Stimulated activated CD4-positive, alpha-beta T cell treated with anti-CD3 and anti-CD28 coated beads, Interleukin-15, amount 100 ng/mL, for 1 hour (primary cell): ENCODE measurements at places on chromosomes 16 and 17.

- peak; percentile 22 for DNase-seq
Measured at GRCh38 chr17:4004517-4005295, 40.5 kb upstream of the ATP2A3 start.

DNA sequence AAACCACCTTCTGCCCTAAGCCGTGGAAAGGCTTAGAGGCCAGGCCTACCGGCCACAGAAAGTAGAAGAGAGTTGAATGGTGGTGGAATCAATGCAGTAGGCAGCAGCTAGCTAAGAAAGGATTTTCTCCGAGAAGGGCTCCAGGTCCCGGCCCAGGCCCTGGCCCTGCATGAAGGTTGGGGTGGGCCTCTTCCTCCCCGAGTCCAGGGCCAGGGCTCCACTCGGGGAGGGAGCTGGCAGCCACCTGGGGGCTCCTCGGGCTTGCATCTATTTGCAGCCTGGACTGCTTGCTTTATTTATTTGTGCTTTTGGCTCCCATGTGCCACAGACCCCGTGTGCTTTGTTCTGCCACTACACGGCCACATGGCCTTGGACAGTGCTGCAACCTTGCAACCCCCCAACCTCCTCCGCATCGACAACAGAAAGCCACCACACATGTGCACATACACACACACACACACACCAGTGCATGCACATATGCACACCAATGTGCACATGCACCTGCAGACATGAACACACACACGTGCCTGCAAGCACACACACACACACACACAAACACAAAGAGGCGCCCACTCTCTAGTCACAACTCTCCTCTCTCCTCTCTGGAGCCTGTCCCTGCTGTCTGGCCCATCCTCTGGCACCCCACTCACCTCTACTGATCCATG lies 96.4 kb upstream of the TNRC6C start:
- DNase-seq, result no peak

GRCh38 chr17:4766201-4766600 lies 5.5 kb upstream of the TM4SF5 start:
- DNase-seq, result no peak

DNA sequence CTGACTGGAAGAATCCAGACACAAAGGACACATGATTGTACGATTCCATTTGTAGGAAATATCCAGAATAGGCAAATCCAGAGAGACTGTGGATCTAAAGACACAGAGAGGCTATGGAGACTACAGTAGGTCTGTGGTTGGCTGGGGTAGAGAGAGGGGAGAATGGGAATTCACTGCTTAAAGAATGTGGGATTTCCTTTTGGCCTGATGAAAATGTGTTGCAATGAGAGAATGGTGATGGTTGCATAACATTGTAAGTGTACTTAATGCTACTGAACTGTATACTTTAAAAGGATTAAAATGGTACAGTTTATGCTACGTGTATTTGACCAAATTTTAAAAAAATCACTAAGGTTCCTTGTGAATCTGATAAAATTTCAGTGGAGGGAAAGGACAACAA lies 62.1 kb downstream of the GPRC5B start:
- DNase-seq, result no peak

GRCh38 chr17:10126276-10126615 lies 72.2 kb downstream of the GAS7 start:
- no peak for DNase-seq

- DNase-seq, result no peak
Measured at GRCh38 chr17:78766743-78767294, 15.3 kb downstream of the CYTH1 start.

- peak; percentile 52 for DNase-seq
Measured at GRCh38 chr17:43720311-43721060, 38.1 kb downstream of the SOST start.

- DNase-seq, result no peak
Measured at GRCh38 chr17:47223460-47223859, 14.3 kb downstream of the MYL4 start.

- no peak for DNase-seq
Measured at GRCh38 chr16:53626811-53627210, 76.8 kb downstream of the RPGRIP1L start.

- no peak for DNase-seq
Measured at GRCh38 chr17:40347319-40348135, 17.0 kb downstream of the GJD3 start.

DNA sequence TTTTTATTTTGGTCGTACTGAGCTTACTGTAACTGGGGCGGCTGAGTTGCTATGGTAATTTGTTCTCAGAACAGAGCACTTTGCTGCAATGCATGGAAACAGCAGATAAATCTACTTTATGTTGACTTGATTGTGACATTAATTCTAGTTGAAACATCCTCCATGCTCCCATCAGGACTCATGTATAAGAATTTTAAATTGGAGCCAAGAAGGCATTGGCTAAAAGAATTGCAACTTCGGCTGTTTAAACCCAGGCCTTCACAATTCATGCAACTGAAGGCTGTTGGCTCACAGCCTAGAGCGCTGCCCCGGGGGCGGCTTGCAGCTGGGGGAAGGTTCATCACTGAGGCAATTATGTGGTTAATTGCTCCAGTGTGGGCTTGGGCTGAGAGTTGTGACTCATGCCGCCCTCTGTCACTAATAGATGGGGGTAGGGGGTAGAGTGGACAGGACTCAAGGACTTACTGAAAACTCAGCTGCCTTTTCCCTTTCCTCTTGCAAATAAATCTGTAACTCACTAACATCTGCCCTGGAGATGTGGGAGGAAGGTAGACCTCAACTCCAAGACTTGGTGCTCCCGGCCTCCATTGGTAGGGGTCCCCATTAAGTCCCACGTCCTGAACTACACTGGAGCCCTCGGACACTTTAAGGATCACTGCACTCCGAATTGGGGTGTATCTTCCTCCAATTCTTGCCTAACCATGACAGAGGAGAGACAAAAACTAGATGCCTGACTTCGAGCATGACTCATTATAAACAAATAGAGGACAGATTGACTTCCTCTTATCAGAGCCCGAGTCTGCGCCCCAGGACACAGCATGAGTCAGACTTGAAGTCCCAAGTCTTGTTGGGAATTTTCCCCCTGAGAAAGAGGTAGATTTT lies 37.5 kb downstream of the ERCC4 start:
- no peak for DNase-seq

DNA sequence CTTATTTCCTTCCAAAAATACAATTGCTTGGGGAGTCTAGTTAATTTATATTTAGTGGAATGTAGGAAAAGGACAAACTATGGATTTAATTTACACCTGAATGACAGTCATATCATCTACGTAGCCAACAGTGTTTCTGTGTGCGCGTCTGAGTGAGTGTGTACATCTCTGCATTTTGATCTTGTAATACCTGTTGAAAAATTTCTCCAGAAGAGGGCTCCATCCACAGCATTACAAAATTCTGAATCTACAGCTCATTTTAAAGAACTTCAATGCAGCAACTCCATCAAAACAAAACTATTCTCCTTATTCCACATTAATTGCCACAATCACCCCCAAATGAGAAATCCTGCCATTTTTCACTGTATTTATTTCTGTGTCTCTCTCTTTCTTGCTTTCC lies 3.9 kb downstream of the CDH13 start:
- no peak for DNase-seq

- no peak for DNase-seq
Measured at GRCh38 chr17:64369007-64369893, 21.4 kb downstream of the PECAM1 start.

DNA sequence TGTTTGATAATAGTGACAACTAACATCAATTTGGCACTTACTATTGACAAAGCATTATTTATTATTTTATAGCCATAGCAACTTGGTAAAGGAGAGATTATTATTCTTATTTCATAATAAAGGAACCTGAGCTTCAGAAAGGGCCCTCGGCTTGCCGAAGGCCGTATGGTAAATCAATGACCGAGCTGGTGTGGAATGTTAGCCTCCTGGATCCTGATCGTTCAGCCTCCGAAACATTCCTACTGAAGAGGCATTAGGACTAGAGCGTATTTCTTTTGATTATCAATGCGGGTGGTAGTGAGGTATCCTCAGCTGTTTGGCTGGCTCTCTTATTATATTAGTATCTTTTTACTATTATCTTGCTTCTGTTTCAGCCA lies 199.3 kb upstream of the TBX2 start:
- DNase-seq, result no peak

- DNase-seq, result no peak
Measured at GRCh38 chr17:40063901-40064531, 1.3 kb downstream of the THRA start.

DNA sequence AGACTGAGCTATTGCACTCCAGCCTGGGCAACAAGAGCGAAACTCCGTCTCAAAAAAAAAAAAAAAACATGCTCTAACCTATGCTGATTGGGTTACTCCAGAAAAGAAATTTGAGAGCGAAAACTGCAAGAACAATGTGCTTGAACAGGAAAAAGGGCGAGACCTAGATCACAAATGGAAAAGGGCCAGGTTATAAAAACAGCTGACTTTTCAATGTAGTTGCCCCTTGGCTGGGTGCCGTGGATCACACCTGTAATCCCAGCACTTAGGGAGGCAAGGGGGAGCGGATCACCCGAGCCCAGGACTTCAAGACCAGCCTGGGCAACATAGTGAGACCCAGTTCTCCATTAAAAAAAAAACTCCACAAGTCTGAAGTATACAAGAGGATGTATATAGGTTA lies 48.8 kb downstream of the MRM3 start:
- DNase-seq, result no peak

- DNase-seq, result no peak
Measured at GRCh38 chr17:36829676-36830075, 107.6 kb upstream of the LHX1 start.

- no peak for DNase-seq
Measured at GRCh38 chr17:1379208-1379929, 20.7 kb downstream of the YWHAE start.

GRCh38 chr17:29905086-29905878 lies 24.7 kb downstream of the SSH2 start:
- DNase-seq, result no peak

GRCh38 chr17:34885076-34885475 lies 76.2 kb downstream of the CCT6B start:
- DNase-seq, result no peak

DNA sequence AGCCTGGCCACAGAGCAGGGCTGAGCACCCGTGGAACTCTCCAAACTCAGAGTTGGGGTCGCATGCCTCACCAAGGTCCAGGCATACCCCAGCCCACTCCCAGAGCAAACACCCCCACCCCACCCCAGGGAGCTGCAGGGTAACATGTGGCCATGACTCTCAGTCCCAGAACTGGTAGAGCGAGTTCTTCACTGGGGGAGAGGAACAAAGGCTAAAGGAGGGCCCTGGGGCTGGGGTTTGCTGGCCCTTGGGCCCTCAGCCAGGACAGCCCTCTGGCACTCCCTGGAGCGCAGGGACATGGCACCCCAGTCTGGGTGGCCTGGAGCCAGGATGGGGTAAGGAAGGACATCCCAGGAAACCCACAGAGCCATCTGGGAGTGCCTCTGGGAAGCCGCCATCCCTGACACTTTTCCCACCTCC lies 4.2 kb downstream of the HID1 start:
- DNase-seq, result no peak

DNA sequence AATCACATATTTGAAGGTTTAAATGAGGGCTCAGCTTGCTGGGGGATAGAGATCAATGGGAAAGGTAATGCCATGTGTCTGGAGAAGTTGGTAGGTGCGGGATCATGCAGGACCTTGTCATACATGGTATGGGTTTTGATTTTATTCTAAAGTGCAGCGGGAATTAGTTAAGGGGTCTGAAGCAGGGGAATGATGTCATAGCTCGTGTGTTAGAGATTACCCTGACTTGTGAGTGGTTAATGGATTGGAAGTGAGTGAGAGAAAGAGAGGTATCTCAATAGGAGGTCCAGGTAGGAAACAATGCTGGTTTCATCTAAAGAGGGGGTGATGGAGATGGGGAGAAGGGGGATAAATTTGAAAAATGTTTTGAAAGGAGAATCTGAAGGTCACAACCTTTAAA lies 280.0 kb downstream of the SHISA9 start:
- no peak for DNase-seq

GRCh38 chr17:81193470-81194224 lies 27.6 kb upstream of the AATK start:
- DNase-seq, result no peak

- no peak for DNase-seq
Measured at GRCh38 chr17:10071141-10071540, 127.3 kb downstream of the GAS7 start.

- no peak for DNase-seq
Measured at GRCh38 chr16:66457888-66458287, 30.8 kb downstream of the BEAN1 start.

- DNase-seq, result no peak
Measured at GRCh38 chr16:89199241-89200123, 855 bp downstream of the SLC22A31 start.

- DNase-seq, result no peak
Measured at GRCh38 chr16:59601452-59601851, 867.3 kb upstream of the GOT2 start.

GRCh38 chr16:11254913-11255736 lies 879 bp downstream of the SOCS1 start:
- DNase-seq, result no peak

- no peak for DNase-seq
Measured at GRCh38 chr16:53064081-53064578, 9.3 kb downstream of the CHD9 start.

GRCh38 chr17:69405096-69405495 lies 9.4 kb upstream of the MAP2K6 start:
- no peak for DNase-seq

- no peak for DNase-seq
Measured at GRCh38 chr17:40474419-40475002, 26.9 kb downstream of the TNS4 start.

DNA sequence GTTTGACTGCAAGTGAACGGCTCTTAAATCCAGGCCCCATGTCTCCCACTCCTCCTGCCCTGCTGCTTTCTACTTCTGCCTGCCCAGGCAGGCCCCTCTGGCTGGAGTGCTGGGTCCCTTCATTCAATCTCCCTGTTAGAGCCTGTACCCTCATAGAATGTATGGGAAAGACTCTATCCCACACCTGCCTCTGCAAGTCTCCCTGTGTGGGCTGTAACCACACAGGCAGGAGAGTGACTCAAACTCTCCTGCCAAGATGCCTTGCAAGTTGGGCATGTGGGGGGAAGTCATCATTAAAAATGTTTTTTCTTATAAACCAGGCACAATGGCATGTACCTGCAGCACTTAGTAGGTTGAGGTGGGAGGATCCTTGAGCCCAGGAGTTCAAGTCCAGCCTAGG lies 77.5 kb downstream of the PLXDC1 start:
- no peak for DNase-seq

- no peak for DNase-seq
Measured at GRCh38 chr17:46024590-46024989, 25.5 kb downstream of the STH start.

- DNase-seq, result no peak
Measured at GRCh38 chr16:15942931-15943690, 6.3 kb upstream of the ABCC1 start.

- no peak for DNase-seq
Measured at GRCh38 chr17:50691550-50692447, 15.9 kb downstream of the ANKRD40 start.
